NCI-H187 (cell line): ENCODE measurements at places on chromosomes 2 and 18.

DNA sequence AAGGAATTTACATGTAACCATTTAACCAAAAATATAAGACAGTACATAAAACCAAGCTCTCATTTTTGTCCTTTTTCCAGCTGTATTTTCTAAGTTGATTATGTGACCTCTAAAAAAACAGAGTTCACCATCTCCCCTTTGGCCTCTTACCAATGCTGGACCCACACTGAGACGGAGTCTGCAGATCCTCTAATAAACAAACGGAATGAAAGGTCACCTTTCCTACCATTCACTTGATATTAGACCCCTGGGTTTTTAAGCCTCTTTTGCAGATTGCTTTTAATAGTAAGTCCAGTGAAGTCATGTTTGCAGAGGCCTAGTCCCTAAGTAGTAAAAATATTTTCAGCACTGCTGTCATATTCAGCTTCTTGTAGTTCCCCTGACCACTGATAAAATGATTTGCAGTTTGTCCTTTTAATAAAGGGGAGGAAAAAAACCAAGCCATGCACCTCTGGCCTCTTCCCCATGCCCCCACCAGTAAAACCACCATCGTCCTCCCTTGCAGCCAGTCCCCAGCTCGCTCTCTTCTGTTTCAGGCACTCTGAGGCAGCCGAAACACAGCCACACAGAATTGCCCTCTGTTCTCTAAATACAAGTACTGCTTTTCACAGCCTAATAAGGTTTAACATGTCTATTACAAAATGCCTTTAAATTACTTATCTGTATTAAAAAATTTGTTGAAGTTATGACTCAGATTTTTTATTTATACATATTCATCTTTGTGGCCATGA, 427.5 kb downstream of the PARD3B start:
- DNase-seq: no peak

- DNase-seq: no peak
Observed at GRCh38 chr2:231687961-231688360, 20.4 kb upstream of the PTMA start.

- no peak for DNase-seq
Observed at GRCh38 chr2:68365087-68365486, at the start of gene PLEK. PLEK (plus strand) TSS chr2:68365282; CDS start chr2:68365352, 70 bp downstream.

DNA sequence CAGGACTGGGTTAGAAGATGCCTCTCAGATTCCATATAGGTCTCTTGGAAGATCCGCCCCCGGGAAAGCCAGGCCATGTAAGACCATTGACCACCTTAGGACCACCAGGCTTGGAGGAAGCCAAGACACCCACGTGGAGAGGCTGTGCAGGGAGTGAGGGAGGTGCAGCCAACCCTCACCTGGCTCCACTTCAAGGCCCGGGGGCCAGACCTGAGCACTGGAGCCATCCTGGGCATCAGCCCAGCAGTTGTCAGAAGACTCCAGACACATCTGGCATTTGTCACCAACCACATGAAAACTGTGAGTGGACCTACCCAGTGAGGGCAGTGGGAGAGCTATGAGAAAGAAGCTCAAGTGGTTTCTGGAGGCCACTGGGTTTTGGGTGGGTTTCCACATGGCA, 214.4 kb downstream of the MYT1L start:
- no peak for DNase-seq

DNA sequence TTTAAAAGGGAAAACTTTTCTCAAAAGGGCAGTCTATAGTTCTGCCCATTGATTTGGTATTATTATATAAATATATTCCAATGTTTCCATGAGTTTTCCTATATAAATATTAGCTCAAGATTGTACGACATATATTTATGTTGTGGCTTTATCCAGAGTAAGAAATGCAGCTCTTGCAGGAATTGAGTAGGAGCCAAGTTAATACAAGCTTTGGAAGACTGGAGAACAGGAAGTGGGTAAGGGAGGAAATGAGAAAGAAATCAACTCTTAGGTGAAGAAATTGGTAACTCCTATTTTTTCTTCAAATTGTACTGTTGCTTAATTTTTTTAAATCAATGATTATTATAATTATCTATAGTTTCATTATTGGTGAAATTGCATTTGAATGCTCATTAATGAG, 105.4 kb upstream of the FAM117B start:
- no peak for DNase-seq
